Activated CD4-positive, alpha-beta T cell treated with anti-CD3 and anti-CD28 coated beads, Interleukin-2, amount 50 U/mL, for 4 hours (primary cell): ENCODE measurements at places on chromosomes 11 and 22.

DNA sequence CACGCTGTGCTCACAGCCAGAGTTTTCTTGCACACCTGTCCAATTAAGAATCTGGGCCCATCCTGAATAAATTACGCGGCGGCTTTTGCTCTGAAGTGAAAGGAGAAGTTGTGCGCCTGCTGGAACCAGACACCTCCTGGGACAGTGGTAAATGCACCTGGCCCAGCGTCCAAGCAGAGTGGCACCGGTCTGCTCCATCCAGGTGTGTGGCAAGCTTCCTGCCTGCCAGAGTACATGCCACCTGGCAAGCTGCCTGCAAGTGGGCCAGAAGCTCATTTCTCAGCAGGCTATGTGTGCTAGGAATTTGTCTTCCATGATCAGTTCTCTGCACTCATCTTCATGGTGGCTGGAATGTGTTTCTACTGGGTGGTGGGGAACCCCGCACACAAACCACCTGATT, 660.6 kb downstream of the ETS1 start:
- DNase-seq: no peak

GRCh38 chr11:68900835-68901381, 2.7 kb downstream of the MRPL21 start:
- no peak for DNase-seq

DNA sequence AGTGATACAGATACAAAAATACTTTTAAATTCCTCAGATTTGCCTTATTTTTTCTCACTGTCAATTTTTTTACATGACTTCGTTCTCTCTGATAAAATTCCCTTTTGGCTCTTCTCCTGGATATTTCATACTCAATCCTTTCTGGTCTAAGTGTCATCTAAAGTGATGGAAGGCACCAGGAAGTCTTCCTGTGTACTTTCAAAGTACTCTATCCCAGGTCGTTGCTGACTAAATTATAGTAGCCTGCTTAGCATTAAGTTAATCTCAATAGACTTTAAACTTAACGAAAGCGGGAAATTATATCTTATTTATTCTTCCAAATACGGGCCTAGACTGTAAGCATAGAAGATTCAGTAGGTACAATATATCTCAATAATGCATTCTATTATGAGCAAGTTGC, 67.8 kb downstream of the CASP12 start:
- DNase-seq: no peak

GRCh38 chr22:38072322-38073149, 11.4 kb downstream of the SLC16A8 start:
- DNase-seq: no peak

GRCh38 chr22:45399712-45400445, 13.5 kb downstream of the SMC1B start:
- DNase-seq: no peak

GRCh38 chr11:112200252-112200651, 24.9 kb downstream of the BCO2 start:
- no peak for DNase-seq

- no peak for DNase-seq
Observed at GRCh38 chr11:33211580-33211979, 45.6 kb upstream of the HIPK3 start.

- DNase-seq: no peak
Observed at GRCh38 chr11:65487467-65488272, 11.2 kb upstream of the MALAT1 start.

DNA sequence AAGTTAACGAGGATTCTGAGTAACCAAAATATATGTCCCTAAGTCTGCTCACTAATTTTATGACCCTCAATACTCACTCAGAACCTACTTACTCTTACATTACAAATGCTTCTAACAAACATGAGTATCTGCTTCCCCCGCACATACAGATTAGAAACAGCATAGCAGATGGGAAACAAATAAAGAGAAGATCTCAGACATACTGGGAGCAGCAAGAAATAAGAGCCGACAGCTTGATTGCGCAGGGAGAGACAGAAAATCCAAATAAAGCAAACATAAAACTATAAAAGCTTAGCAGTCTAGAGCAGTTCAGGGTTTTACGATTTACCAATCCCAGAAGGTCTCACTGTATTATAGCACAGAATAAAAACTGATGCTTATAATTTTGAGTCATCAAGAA, 89.1 kb upstream of the DBX1 start:
- no peak for DNase-seq

- no peak for DNase-seq
Observed at GRCh38 chr22:20085651-20086050, 5.6 kb downstream of the DGCR8 start.

DNA sequence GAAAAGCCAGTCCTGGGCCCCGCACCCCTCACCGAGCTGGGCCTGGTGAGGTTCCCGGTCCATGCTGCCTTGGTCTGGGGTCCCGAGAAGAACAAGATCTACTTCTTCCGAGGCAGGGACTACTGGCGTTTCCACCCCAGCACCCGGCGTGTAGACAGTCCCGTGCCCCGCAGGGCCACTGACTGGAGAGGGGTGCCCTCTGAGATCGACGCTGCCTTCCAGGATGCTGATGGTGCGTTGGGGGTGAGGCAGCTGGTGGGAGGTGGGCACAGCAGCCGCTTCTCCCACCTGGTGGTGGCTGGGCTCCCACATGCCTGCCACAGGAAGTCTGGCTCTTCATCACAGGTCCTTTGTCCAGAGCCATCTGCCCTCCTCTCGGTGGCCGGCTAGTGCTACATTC, 4.5 kb upstream of the SMARCB1 start:
- DNase-seq: no peak

DNA sequence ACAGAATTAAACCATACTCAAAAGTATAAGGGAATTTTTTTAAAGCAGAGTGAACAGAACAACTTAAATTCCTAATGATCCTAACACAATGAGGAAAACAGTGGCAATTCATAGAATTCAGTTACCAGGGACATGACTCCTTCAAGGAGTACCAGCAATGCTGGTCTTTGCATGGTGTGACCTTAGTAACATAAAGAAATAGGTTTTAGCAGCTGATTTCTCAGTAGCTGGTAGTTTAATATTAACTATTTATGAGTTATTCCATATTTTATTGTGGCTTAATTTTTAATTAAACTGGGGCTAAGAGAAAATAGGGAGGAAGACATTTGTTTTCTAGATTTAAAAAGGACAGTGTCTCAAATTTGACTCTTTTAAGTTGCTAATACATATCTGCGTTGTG, 30.9 kb downstream of the CHKA start:
- DNase-seq: no peak

- no peak for DNase-seq
Observed at GRCh38 chr11:13016415-13016814, 7.3 kb downstream of the RASSF10 start.

DNA sequence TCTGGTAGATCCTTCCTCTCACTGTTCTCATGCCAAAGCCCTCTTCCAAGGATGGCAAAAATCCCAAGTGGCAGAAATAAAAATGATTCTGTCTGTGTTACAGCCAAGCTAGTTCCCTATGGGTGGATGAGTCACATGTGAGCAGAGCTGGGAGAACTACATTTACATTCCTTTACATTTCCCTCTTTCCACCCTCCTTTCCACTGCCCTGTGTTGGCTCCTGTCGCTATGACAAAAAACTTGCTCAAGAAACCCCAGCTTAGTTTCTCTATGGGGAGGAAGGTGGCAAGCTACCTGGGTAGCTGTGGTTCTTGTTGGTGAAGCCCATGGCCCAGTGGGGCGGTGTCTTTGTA, 10.2 kb upstream of the DDB2 start:
- DNase-seq: no peak

- no peak for DNase-seq
Observed at GRCh38 chr11:29628609-29629008, 388.2 kb downstream of the KCNA4 start.

GRCh38 chr22:45518580-45518991, 15.9 kb downstream of the FBLN1 start:
- no peak for DNase-seq

DNA sequence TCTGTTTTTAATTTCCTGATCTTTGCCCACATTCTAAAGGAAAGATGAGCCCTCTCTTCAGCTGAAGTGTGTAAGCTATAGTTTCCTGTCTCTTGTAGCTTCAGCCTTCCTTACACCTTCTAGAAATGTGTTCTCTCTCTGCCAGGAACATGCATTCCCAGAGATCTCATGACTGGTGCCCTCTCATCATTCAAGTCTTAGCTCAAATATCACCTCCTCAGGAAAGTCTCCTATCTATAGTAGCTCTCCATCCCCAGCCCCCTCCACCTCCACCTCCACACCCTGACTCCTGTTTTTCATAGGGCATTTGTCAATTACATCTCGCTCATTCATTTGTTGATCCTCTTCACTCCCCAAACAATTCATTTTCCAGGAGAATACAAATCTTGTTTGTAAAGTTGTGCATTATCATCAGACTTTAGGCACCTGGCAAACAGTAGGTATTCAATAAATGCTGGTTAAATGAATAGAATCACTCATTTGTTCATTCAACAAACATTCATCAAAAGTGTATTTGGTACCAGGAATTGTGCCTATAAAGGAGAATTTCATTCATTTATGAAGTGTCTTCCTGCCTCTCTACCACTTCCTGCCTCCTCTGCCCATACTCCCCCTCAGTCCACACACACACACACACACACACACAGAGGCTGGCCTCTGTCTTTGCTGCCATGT, 160.3 kb downstream of the BBOX1 start:
- DNase-seq: no peak

GRCh38 chr22:49163960-49164690, 663.5 kb downstream of the BRD1 start:
- DNase-seq: no peak

- no peak for DNase-seq
Observed at GRCh38 chr22:37178350-37179125, 9.5 kb downstream of the C1QTNF6 start.

DNA sequence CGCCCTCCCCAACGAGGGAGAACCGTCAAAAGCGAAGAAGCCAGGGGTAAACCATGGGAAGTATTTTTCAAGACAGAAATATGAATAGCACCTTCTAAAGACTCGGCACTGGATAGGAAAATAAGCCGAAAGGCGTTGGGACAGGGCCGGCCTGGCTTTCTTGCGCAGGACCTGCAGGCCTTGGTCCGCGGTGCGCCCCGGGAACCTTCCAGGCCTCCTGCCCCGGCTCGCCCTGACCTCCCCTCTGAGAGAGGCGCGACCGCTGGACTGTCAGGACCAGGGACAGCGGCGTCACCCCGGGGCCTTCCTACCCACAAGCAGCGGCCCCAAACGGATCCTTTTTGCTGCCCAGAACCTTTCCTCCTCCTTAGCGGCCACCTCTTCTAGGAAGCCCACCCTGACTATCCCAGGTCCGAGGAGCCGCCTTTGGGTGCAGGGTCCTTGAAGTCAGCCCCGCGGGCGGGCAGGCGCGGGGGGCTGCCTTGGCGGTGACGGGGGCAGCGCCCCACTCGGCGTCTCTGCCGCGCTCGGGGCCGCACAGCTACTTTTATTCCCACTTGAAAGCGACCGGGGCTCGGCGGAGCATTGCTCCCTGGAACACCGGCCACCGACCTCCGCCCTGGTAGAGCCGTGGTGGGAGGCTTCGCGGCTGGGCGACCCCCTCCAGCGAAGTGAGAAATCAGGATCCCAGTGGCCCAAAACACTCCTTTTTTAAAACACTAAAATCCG, 650 bp upstream of the MAPK11 start:
- DNase-seq: peak; percentile 61

DNA sequence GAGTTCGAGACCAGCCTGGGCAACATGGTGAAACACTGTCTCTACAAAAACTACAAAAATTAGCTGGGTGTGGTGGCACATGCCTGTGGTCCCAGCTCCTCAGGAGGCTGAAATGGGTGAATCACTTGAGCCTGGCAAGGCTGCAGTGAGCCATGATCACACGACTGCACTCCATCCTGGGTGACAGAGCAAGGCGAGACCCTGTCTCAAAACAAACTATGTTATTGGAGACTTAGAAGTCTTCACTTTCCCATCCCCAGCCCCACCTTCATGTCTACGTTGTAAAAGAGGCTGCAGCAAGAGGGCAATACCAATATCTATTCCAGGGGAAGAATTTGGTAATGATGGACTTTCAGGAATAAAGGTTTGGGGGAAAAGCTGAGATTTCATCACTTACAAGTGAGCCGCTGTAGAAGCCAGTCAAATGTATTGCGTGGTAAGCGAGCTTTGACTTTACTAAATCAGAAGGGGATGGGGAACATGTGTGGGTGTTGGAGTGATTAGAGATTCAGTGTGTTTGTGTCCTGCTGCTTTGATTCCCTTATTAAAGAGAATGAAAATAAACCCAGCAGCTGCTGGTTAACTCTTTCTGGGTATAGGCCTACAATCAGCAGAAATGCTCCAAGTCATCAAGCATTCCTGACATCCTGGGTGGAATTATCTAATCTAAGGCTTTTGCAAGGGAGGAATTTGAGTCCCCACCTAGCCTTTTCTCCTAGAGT, 53.7 kb downstream of the UBASH3B start:
- DNase-seq: no peak

GRCh38 chr22:17726928-17727897, 47.1 kb downstream of the BID start:
- no peak for DNase-seq

- DNase-seq: no peak
Observed at GRCh38 chr11:81857386-81857785, 876.3 kb downstream of the FAM181B start.

DNA sequence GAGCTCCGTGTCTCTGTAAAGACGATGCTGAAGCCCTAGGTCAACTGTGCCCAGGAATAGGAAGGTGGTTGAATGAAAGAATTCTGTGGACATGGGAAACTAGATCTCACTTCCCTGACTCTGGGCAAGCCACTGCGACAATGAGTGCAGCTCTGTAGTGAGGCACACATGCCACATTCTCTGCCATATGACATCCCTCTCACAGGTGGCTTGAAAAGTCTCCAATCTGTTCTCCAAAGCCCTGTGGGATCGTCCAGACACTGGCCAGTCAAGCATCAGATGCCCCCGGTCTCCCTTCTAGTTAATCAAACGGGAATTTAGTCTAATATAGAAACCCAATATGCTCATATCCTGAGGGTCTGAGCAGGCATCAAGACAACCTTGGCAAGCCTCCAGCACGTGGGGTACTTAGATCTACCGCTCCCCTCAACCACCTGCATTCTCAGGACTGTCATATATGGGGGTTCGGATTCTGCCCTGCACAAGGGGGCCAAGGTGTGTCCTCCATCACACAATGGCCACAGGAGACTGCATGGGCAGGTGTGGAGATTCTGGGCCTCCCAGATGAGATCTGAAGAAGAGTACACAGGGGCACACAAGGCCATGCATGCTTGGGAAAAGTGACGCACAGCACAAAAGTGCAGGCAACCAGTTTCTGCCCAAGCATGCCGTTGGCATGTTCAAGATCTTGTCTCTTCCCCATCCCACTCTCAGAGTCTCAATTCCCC, 11.9 kb downstream of the DKK3 start:
- DNase-seq: no peak

- no peak for DNase-seq
Observed at GRCh38 chr11:36453678-36454077, 56.4 kb downstream of the TRAF6 start.

DNA sequence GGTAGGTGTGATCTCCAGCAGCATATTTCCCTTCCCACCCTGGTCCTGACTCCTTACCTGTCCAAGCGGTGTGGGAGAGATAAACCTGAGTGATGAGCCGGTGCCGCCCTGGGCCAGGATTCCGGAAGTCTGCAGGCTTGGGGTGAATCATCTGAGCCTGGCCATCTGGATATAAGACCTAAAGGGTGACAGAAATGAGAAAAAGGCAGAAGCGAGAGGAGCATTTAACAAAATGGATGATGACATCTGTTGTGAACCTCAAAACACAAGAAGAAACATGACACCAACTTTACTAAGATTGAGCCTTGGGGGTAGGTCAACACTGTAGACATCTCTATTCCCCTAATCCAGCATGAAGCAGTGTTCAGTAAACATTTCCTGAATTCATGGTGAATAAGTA, 62.8 kb downstream of the AAMDC start:
- no peak for DNase-seq
